Activated B cell treated with CpG ODN at 0.5 μM for 24 hours (primary cell): ENCODE measurements at places on chromosomes 5 and 9.
A peak's percentile ranks its signal among the peaks of the same experiment; 100 is the strongest.

- no peak for DNase-seq
These were observed 678 bp downstream of the PLPP7 start for GRCh38 chr9:131290036-131290766.

DNA sequence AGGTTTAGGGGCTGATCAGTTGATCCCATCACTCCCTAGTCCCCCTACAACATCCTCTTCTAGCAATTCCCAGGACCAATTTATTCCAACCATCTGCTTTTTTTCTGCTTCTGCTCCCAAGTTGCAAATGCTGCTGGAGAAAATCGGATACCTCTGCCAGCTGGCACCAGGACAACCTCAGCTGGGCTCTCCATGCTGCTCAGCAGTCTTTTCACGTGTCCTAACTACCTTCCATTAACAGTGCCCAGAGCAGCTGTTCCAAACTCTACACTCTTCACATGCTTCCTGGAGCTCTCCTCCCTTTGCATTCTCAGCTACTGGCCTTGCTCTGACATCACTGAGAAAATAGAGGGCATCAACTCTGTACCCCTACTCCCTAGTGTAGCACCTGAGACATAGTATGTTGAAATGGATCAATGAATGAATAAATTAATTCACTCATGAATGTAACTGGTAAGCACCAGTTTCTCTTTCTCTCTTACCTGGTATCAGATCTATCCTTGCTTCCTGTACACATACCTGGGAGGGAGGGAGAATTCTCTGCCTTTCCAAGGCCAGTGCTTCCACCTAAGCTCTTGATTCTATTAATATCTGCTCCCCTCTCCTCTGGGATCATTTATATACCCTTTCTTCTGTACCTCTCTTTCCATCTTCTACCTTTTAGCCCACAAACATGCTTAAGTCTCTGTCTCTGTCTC is 191.0 kb downstream of the RAB3C start:
- no peak for DNase-seq

DNA sequence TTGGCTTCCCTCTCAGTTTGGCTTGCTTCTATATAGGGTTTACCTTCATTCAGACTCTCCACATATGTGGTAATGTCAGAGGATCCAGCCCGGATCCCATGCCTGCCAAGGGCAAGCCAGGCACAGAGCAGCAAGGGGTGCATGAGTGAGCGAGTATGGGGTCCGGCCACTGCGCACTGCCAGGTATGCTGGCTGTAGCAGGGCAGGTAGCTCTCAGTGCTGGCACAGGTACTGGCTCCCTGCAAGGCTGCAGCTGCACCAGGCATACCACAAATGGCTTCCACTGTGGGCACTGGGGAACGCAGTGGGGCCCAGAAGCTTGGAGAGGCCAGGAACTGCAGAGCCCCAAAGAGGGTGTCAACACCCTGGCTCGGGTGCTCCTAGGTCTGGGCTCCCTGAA is 86.2 kb downstream of the GIN1 start:
- DNase-seq = no peak

DNA sequence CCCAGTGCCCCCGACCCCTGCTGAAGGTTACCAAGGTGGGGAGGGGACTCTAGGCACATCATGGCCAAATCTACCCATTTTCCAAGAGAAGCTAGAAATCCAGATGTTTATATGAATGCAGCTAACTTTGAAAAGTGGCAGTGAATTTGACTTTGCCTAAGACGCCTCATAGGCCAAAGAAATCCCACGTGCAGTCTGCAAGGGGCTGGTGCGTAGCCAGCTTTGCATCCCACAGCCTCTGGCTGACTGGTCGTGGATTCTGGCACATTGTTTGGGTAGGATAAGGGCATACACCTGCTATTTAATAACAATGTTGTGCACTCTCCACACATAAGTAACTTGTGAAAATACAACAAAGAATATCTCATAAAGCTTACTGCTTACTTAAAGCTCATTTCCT is 3.5 kb upstream of the GADD45G start:
- DNase-seq = no peak

DNA sequence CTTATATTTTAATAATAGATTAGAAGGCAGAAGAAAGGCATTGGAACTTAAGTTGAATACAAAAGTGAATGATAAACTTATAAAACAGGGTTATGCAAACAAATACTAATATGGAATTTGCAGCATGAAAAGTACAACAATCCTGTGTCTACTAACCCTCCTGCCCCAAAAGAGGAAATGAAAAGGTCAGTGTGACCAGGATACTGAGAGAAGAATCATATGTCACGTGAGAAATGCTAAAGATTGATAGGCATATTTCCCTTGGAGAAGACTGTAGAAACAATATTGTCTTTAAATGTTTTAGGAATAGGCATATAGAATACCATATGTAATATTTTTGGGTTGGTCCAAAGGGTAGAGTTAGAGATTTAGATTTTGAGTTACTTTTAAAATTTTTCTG is 3.8 kb downstream of the WDR36 start:
- DNase-seq = no peak

DNA sequence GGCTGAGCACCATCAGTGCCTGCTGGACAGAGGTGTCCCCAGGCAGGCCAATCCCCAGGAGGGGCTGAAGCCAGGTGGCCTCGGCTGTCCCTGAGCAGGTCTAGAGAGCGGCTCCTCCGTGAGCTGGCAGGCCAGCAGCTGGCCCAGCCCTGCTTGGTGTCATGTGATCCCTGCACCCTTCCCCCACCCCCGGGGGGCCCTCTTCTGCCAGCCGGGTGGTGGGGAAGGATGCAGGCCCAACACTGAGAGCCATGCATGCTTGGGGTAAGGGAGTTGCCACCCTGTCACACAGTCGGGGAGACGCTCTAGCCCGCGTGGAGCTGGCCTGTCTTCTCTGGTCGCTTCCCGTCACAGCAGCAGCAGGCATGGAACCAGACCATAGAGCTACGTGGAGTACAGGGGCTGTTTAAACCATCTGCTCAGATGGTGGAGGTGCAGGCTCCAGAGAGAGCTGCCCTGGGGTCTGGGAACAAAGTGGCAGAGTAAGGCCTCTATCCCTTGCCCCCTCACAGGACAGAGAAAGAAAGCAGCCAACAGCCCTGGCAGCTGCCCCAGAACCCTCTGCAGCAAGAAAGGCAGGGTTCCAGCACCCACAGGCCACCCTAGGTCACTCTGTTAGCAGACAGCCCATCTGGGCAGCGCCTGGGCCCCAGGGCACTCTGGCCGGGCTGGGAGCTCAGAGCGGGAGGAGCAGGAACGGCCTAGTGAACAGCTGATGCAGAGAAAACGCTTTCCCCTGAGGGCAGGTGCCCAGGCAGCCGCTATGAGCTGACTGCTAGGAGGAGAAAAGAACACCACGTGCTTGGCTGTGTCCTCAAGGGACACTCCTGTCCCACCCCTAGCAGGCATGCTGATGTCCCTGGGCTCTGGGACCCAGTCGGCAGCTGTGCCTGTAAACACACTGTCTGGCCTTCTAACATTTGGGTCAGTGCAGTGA is 6.8 kb downstream of the RALGDS start:
- no peak for DNase-seq

GRCh38 chr5:150862070-150862469 is 15.7 kb downstream of the IRGM start:
- DNase-seq = no peak

DNA sequence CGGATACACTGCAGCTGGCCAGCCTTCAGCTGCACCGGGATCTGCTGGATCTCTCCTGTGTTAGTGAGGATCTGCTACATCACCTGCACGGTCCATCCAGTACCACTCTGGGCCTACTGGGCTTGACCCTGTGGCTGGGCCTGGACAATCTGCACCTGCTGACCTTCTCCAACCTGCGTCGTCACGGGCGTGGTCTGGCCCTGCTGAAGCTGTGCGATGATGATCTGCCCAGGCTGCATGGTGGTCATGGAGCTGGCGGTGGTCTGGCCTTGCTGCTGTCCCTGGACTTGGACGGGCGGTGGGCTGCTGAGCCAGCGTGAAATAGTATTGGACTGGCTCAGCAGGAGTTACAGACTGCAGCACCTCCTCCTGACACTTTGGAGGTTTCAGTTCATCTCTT is 137.1 kb upstream of the GAS1 start:
- no peak for DNase-seq

- peak; percentile 61 for DNase-seq
These were observed 21.0 kb downstream of the EXOC3 start for GRCh38 chr5:463952-464351.

DNA sequence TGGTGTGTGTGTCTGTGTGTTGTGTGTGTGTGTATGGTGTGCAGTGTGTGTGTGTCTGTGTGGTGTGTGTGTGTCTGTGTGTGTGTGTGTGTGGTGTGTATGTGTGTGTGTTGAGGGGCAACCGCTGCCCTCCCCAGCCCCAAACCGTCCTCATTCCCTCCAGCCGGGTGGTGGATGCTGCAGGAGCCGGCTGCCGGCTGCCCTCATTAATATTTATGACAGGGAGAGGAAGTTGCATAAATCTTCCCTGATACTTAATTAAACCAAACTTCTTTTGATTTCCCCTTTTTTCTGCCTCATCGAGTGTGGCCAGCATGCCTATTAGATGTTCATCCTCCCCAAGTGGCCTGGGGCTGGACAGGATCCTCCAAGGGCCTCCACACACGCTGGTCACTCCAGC is 121.4 kb upstream of the MVB12B start:
- no peak for DNase-seq

DNA sequence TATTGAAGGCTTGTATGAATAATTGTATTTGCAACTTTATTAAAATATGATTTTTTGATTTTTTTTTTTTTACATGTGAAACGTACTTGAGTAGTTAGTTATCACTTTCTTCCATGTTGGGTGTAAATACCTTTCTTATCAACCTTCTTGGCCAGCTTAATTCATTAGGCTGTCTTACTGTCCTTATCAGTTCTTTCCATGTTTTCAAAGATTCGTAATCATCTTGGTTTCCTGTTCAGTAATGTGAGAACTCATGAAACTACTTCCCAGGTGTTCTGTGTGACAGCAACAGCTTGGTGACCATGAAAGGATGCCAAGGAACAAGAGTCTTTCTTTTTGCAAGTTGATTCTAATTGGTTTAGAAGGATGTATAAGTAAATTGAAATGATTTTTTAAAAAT is 100.0 kb downstream of the ADGRV1 start:
- no peak for DNase-seq

GRCh38 chr9:123457583-123457982 is 101.6 kb downstream of the CRB2 start:
- DNase-seq = no peak

- no peak for DNase-seq
These were observed 49.1 kb downstream of the NXNL2 start for GRCh38 chr9:88583901-88584596.

DNA sequence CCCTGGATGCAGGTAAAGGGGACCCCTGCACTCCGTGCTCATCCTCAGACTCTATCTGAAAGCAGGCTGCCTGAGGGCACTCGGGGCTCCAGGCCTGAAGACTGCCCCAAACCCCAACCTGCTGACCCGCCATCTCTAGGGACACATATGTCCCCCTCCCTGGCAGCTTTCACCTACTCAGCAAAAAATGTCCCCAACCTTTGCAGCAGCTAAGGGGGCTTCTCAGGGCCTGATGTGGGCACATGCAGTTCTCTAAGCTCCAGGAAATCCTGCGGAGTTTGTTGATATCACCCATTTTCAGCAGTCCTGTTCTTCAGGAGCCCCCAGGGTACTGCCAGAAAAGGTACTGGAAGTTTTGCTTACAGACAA is 2.2 kb upstream of the DPH7 start:
- DNase-seq = no peak

- no peak for DNase-seq
These were observed 807.7 kb downstream of the MTRR start for GRCh38 chr5:8676695-8677094.

- DNase-seq = no peak
These were observed 52.2 kb upstream of the GRAMD2B start for GRCh38 chr5:126370796-126371718.

GRCh38 chr5:52504584-52505240 is 283.0 kb upstream of the ITGA1 start:
- DNase-seq = no peak

DNA sequence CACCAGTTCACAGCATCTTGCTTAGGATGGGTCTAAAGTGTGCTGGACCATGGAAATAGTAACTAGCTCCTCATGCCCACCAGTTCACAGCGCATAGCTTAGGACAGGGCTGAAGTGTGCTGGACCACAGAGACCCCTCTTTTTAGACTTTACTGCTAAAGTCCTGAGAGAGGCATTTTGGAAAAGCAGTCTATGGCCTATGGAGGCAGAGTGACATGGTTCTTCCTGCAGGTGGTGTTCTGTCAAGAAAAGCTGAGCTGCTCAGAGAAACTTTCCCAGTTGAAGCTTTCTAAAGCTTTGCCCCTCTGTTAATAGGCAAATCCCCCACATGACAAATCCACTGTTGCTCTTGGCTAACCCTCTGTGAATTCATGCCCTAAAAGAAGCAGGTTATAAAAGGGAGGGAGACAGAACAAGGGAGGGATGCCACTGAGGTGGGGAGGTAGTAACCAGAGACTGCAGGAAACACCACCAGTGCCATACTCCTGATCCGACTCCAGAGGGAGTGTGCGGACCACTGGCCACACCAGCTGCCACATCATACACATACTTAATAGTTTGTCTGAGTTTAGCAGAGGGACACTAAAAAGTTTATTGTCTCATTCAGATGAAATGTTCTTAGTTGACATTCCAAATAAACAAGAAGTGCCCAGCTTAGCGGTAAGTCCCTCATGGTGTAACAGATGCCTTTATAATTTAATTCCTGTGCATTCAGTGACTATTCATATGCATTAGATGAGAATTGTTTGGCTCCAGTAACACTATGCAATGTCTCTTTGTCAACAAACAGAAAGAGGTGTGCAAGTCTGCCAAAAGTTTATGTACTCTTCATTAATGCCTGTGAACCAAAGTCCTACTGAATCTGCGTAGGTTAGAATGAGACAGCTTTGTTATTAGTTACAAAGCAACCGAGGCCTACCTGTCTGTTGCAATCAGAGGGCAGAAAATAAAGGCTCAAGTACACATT is 236.2 kb upstream of the NFIL3 start:
- DNase-seq = no peak

GRCh38 chr9:752201-752600 is 89.3 kb upstream of the DMRT1 start:
- no peak for DNase-seq

DNA sequence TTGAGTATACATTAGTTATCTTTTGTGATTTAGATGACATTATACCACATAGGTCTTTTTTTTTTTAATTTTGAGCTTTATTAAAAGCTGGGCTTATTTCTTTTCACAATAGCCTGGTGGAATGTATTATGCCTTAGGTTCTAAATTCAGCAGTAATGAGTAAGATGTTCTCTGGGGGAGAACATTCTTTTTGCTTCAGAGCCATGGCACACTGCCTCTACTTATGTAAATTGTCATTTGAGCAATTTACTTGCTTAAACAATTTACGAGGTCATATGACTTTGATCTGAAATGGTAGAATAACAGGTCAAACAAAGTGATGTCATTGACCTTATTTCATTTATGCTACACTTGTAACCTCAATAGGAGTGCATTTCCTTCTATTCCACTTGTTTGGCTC is 154.2 kb downstream of the FOCAD start:
- DNase-seq = no peak
